Pancreas (tissue), 10 donors: ENCODE measurements at places on chromosomes 2 and 18. TPM values are rescaled to one million over a fixed set of nuclear protein-coding genes. Genes with fewer than 3 reads are reported as not detected.

DNA sequence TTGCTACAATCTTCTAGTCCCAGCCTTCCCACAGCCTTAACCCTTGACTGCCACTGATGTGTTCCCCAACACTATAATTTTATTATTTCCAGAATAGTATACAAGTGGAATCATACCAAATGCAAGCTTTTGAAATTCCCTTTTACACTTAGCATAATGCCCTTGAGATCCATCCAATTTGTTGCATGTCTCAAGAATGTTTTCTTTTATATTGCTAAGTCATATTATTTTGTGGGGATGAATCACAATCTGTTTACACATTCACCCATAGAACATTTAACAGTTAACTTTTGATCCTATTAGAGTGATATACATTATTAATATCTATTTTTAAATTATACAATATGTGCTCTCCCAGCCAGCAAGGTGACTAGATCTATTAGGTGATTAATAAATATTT lies 74.3 kb upstream of the KYNU start:
- no peaks in the 10 kb centered on the region for H3K27me3 ChIP-seq
- H3K36me3 ChIP-seq: no peaks in the 10 kb centered on the region

SLC11A1 gene
- total RNA-seq: 6.9 TPM

- H3K4me3 ChIP-seq: no peak overlapping the region
- no peaks in the 10 kb centered on the region for H3K27me3 ChIP-seq
- H3K27ac ChIP-seq: no peak overlapping the region
- no peaks in the 10 kb centered on the region for H3K36me3 ChIP-seq
Observed at GRCh38 chr2:232773815-232774214, 2.5 kb downstream of the KCNJ13 start.

DNA sequence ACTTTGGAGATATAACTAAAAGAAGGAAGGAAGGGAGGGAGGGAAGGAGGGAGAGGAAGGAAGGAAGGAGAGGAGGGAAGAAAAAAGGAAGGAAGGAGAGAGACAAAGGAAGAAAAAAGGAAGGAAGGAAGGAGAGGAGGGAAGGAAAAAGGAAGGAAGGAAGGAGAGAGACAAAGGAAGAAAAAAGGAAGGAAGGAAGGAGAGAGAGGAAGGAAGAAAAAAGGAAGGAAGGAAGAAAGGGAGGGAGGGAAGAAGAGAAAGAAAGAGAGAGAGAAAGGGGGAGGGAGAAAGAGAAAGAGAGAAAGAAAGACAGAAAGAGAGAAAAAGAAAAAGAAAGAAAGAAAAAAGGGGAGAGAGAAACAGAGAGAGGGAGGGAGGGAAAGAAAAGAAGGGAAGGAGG lies 147.4 kb downstream of the MYT1L start:
- no peaks in the 10 kb centered on the region for H3K36me3 ChIP-seq
- no peaks in the 10 kb centered on the region for H3K27me3 ChIP-seq
- DNase-seq: no peak
- H3K4me3 ChIP-seq: no peak overlapping the region
- no peaks in the 10 kb centered on the region for H3K4me1 ChIP-seq
- no peak overlapping the region for H3K27ac ChIP-seq

- H3K4me1 ChIP-seq: no peaks in the 10 kb centered on the region
- H3K27me3 ChIP-seq: no peaks in the 10 kb centered on the region
- no peaks in the 10 kb centered on the region for H3K36me3 ChIP-seq
Observed at GRCh38 chr2:71791061-71791450, 337.7 kb downstream of the DYSF start.

SPP2 gene
- total RNA-seq: not detected

- no peak overlapping the region for H3K4me3 ChIP-seq
- no peaks in the 10 kb centered on the region for H3K4me1 ChIP-seq
- H3K36me3 ChIP-seq: no peaks in the 10 kb centered on the region
- DNase-seq: no peak
Observed at GRCh38 chr2:150517951-150518680, 30.6 kb upstream of the RND3 start.

DNA sequence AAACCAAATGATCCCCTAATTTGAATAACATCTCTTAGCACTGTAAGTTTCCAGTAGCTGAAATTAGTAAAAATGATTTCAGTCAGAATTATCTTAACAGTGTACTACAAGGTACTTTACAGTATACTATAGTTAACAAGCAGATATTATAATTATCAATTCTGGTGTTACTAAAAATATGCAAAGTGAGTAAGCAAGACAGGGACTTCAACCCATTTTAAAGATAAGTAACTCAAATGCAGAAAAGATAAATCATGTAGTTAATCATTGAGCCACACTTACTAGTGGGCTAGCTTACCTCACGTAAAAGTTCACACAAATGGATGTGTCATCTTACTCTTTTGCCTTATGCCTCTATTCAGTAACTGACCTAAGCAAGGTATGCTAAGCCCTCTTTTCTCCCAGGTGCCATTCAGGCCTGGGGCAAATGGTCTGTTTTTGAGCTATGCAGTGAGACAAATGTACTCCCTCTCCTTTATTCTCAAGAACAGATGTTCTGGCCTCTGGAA lies 101.0 kb downstream of the NBAS start:
- H3K36me3 ChIP-seq: no peaks in the 10 kb centered on the region
- no peak for DNase-seq
- H3K27ac ChIP-seq: no peak overlapping the region
- H3K4me1 ChIP-seq: no peaks in the 10 kb centered on the region

GRCh38 chr2:233033672-233034071 lies 1.2 kb downstream of the NEU2 start:
- no peaks in the 10 kb centered on the region for H3K36me3 ChIP-seq
- no peak for DNase-seq
- H3K4me3 ChIP-seq: no peak overlapping the region
- H3K4me1 ChIP-seq: no peaks in the 10 kb centered on the region

GRCh38 chr18:53266850-53267249 lies 926.9 kb downstream of the DCC start:
- no peaks in the 10 kb centered on the region for H3K36me3 ChIP-seq
- H3K4me3 ChIP-seq: no peak overlapping the region
- H3K27me3 ChIP-seq: no peaks in the 10 kb centered on the region
- no peak overlapping the region for H3K27ac ChIP-seq
- DNase-seq: no peak

DNA sequence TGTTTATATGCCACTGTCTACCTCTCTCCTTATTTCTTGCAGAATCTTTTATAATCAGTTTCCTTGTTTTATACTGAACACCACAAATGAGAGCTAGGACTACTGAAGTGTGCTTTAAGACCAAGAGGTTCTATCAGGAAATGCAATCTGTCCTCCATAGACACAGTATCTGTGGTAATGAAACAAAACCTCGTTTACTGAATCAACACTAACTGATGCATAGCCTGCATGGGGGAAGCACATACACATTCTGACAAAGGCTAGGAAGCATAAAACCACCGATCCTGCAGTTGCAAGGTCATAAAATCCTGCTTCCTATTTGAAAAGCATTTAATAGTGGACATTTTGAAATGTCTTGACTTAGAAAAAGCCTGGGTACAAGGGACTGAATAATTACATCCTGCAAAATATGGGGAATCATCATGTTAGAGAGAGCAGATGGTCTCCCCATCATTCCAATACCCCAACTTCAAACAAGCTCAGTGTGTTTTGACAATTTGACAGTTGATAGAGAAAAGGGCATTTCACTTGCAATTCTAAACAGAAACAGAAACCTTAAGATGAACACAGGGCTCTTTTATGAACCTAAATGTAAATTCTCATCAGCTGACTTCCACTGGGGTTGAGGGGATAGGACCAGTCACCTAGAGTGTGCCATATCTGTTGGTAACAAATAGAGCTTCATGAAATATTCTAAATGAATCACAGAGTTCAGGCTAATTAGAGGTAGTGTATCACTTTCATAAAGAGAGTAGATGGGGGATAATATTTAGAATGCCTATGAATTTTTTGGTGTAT lies 1845.6 kb upstream of the PIK3C3 start:
- no peaks in the 10 kb centered on the region for H3K27me3 ChIP-seq
- H3K4me1 ChIP-seq: no peaks in the 10 kb centered on the region
- H3K4me3 ChIP-seq: no peak overlapping the region
- no peak overlapping the region for H3K27ac ChIP-seq

GRCh38 chr2:193867454-193867853 lies 1672.7 kb upstream of the TMEFF2 start:
- DNase-seq: no peak
- no peaks in the 10 kb centered on the region for H3K27me3 ChIP-seq
- no peak overlapping the region for H3K4me3 ChIP-seq

- no peak overlapping the region for H3K27ac ChIP-seq
- H3K36me3 ChIP-seq: no peaks in the 10 kb centered on the region
- no peaks in the 10 kb centered on the region for H3K4me1 ChIP-seq
- H3K4me3 ChIP-seq: no peak overlapping the region
- no peaks in the 10 kb centered on the region for H3K27me3 ChIP-seq
Observed at GRCh38 chr2:197293252-197294007, 17.1 kb downstream of the ANKRD44 start.

TPGS2 gene
- total RNA-seq: 16.6 TPM

DNA sequence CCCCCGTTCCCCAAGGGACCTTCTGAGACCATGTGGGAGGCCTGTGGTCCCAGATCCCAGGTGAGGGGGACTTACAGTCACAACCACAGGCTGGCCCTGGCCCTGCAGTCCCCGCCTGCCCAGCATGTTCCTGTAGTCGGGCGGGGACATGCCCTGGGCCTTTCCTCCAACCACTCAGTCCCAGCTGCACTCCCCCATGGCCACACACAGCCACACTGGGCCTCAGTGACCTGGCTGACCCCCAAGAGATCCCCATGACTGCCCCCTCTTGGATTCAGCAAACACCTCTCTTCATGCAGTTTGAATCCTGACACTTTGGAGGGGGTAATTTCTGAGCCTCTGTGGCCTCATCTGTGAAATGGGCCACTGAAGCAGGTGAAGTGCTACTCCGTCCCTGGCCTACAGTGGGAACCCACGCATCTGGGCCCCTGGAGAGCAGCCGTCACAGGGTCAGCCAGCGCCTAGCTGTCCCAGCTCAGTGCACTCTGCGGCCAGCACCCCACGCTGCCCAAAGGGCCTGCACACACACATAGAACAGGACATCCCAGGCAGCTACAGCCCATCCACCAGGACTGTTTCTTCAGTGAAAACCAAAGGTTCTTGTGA lies 12.7 kb upstream of the ARHGEF4 start:
- H3K27me3 ChIP-seq: no peaks in the 10 kb centered on the region
- H3K4me3 ChIP-seq: no peak overlapping the region
- H3K27ac ChIP-seq: no peak overlapping the region
- H3K36me3 ChIP-seq: no peaks in the 10 kb centered on the region
- no peaks in the 10 kb centered on the region for H3K4me1 ChIP-seq
- DNase-seq: peak; percentile 37

IL36G gene
- total RNA-seq: not detected

GRCh38 chr2:109356324-109357035 lies 227.5 kb downstream of the SH3RF3 start:
- H3K4me1 ChIP-seq: no peaks in the 10 kb centered on the region
- H3K27ac ChIP-seq: no peak overlapping the region
- no peaks in the 10 kb centered on the region for H3K27me3 ChIP-seq
- no peak for DNase-seq
- H3K36me3 ChIP-seq: no peaks in the 10 kb centered on the region

GRCh38 chr18:50791599-50792438 lies 28.0 kb downstream of the MRO start:
- no peaks in the 10 kb centered on the region for H3K36me3 ChIP-seq
- DNase-seq: no peak
- H3K4me3 ChIP-seq: no peak overlapping the region
- H3K4me1 ChIP-seq: peaks cover 44% of the 10 kb centered on the region

- H3K4me1 ChIP-seq: peaks cover 9% of the 10 kb centered on the region
- DNase-seq: no peak
- H3K36me3 ChIP-seq: no peaks in the 10 kb centered on the region
- no peaks in the 10 kb centered on the region for H3K27me3 ChIP-seq
Observed at GRCh38 chr2:98472961-98473746, 28.5 kb downstream of the INPP4A start.

DNA sequence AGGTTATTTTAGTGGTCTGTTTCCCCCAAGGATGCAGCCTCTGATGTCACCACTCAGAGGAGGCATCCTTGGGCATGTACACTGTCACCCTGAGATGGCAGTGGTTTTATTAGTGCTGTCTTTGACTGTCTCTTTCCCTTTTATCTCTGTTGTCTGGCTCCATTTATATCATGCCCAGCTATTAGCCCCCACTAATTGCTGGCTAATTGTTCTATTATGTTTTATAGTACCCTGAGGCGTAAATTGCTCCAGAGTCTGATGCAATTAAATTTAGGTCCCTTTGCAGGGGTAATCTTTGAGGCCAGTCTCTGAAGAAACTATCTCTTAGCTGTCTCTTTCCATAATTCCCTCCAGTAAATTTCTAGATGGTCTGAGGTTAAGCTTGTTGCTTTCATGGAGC lies 301.0 kb upstream of the KLHL29 start:
- no peak for DNase-seq
- H3K4me1 ChIP-seq: no peaks in the 10 kb centered on the region
- no peak overlapping the region for H3K27ac ChIP-seq
- H3K27me3 ChIP-seq: no peaks in the 10 kb centered on the region
- no peaks in the 10 kb centered on the region for H3K36me3 ChIP-seq

DNA sequence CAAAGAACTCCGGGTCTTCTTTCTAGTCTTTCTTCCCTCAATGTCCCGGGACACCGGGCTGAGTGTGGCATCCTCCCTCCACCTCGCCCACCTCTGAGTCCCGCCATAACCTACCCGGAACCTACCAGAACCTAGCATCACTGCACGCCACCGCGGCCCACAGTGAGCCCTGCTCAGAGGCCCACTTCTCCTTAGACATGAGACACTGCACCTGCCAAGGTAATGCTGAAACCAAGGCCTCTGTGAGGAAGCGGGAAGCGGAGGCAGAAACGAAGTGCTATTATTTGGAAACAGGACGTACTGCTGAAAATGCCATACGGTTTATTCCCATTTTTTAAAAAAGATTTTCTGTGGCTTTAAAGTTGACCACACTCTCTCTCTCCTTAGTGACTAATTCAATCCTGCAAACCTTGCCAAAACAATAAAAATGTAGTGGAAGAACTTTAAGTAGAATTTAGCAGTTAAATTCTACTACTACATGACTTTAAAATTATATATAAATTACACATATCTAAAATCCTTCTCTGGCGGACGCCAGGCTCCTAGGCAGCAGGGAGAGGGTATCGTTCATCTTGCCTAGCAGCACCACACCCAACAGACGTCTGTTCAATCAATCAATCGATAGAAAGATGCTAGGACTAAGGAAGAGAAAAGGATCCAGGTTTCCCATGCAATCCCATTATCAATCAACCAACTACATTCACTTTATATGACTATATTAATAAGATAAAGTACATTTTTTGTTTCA lies 82.0 kb downstream of the ZNF516 start:
- no peaks in the 10 kb centered on the region for H3K27me3 ChIP-seq
- no peak overlapping the region for H3K4me3 ChIP-seq
- no peaks in the 10 kb centered on the region for H3K36me3 ChIP-seq
- H3K4me1 ChIP-seq: no peaks in the 10 kb centered on the region
- DNase-seq: no peak

GRCh38 chr2:225598426-225598825 lies 198.9 kb downstream of the NYAP2 start:
- no peaks in the 10 kb centered on the region for H3K36me3 ChIP-seq
- DNase-seq: no peak
- no peak overlapping the region for H3K27ac ChIP-seq
- H3K27me3 ChIP-seq: no peaks in the 10 kb centered on the region
